ENCODE measurements at places on chromosomes 13 and 19.

- DNase-seq: no peak
Observed at GRCh38 chr19:50239921-50240590, 36.6 kb downstream of the MYH14 start.

GRCh38 chr19:13881692-13882418 is 4.9 kb downstream of the NANOS3 start:
- peak; percentile 53 for DNase-seq

DNA sequence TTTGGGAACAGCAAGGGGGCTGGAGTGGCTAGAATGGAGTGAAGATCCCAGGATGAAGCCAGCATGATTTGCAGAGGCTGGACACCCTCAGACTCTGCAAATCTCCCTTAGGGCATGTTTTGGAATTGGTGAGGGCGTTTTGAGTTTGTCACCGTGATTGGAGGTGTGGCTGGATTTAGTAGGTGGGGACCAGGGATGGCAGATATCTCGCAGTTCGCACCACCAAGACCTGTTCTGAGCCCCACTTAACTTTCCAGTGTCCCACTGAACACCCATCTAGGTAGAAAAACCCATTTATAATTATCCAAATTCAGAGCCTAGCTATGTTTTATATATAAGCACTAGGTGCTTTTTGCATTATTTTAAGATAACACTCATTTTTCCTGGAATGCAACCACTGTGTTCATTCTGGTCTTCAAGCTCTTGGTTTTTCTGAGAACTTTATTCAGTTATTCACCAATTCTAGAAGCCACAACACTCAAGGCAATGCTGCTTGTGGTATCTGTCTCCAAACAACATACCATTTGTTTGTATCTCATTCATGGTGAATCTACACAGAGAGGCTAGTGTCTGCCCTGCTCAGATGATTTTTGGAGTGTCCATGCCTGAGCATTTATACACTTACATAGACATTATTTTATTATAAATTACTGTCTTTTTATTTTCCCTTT is 3.0 kb upstream of the NANOS2 start:
- no peak for DNase-seq

GRCh38 chr13:44989071-44989889 is at the start of the genes GPALPP1 and NUFIP1:
TSS of gene GPALPP1 (plus strand) at chr13:44989538. CDS start at chr13:44989655, 117 bp downstream.
TSS of gene NUFIP1 (minus strand) at chr13:44989471. CDS start at chr13:44989436, 35 bp downstream.
- peak; percentile 87 for DNase-seq

DNA sequence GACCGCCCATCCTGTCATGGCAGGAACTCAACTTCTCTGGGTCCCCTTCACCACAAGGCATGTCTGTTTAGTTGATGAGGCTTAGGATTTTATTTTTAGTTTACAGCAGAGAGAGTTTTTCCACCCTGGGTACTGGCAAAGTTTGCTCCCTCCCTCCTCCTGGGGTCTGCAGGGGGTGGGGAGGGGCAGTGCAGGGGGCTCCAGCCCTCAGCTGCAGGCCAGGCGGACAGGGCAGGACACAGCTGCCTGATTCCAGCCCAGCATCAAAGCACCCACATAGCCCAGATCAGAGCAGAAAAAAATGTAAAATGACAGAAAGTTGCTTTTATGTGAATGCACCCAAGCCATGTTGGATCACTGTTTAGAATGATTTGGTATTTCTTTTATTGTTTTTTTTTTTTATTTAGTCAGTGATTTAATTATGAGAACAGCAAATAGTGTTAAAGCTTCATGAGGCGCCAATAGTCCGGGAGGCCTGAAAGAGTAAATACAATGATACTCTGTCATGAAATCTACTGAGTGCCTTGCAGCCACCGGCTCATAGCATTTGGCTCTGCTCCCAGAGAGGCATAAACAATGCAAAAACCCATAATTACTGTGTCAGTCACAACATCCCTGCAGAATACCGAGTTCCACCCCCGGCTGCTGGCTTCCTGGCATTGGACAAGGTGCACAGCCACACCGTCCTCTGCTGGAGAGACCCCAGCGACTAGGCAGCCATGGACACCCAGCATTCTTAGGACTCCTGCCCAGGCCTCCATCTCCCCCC is 923.5 kb downstream of the UQCRFS1 start:
- no peak for DNase-seq

DNA sequence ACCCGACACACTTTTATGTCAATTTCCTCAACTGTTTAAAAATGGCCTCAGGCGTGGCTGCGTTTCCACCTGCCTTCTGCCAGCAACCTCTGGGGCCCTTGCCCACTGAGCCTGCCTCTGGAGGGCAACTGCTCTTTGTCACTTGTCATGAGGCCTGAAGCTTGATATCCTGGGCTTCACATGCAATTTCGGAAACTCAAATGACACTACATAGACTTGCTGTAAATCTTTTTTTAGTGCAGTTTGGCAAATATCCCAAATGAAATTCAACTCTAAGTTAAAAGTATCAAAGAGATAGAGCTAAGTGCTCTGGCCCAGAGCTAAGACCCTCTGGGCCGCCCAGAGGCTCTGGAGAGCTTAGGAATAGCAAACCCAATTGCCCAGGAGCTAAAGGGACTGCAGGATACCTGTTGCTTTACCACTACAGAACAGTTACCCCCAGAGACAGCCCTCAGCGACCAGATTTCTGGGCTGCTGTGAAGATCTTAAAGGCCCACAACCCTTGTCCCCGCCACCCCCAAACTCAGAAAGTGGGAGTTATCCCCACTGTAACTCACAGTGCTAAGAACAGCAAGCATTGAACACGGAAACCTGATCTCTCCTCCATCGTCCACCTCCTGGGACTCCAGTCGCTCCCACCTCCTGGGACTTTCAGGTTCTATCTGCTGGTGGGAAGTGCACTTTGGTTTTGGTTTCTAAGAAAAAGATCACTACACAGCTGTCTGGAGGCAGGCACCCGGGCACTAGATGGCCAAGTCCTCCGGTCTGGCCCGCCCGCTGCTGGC is 19.4 kb downstream of the GJA3 start:
- no peak for DNase-seq

DNA sequence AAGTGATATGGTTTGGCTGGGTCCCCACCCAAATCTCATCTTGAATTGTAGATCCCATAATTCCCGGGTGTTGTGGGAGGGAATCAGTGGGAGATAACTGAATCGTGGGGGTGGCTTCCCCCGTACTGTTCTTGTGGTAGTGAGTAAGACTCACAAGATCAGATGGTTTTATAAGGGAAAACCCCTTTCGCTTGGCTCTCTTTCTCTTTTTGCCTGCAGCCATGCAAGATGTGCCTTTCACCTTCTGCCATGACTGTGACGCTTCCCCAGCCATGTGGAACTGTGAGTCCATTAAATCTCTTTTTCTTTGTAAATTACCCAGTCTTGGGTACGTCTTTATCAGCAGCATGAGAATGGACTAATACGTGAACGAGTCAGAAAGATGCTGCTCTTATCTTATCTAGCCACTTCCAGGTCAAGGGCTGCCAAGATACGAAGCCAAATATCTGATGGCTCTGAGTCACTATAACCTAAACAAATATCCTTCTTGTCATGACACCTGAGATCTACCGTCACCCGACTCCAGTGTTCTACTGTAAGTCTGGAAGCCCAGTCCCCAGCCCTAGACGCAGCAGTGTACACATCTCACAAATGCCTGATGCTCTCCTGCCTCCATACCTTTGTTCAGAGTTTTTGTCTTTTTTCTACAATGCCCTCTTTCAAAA is 45.9 kb downstream of the SLC15A1 start:
- DNase-seq: no peak

Data from CD4-positive, alpha-beta T cell treated with Interleukin-6 at 100 ng/mL for 8 hours (primary cell).